Activated naive CD4-positive, alpha-beta T cell treated with anti-CD3 and anti-CD28 coated beads, Interleukin-2, amount 10 ng/mL, durations not matched to agents 7 days and 5 days (primary cell): ENCODE measurements at places on chromosomes 2 and 18.

DNA sequence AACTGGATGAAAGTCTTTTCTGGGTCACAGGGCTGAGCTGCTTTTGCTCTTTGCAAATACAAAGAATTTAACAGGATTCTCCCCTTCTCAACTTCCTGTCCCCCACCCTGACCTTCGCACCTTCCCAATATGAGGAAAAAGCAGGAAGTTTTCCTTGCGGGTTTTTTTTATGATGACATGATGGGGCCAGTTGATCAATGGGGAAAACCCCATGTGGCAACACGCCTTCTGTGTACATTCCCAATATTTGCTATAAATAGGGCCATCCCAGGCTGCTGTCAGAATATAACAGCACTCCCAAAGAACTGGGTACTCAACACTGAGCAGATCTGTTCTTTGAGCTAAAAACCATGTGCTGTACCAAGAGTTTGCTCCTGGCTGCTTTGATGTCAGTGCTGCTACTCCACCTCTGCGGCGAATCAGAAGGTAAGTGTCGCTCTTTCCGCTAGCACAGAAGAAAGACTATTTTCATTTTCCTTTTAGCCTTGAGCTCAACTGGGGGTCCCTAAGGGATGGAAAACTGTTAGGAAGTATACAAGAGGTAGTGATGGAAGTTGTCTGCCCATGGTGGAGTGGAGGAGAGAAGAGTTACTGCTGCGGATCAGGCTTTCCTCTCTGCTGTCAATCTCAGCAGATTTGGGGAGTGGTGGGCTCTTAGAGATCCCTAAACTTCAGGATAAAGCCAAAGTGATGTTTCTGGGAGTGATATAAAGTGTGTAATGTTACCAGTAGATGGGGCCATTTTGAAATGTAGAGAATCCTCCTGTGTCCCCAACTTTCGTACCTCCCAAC lies at the start of gene CCL20:
Gene CCL20 (plus strand): TSS at position 281 of the 792 bp plus-strand sequence. CDS start 70 bp downstream, at position 351.
- no peak for DNase-seq

DNA sequence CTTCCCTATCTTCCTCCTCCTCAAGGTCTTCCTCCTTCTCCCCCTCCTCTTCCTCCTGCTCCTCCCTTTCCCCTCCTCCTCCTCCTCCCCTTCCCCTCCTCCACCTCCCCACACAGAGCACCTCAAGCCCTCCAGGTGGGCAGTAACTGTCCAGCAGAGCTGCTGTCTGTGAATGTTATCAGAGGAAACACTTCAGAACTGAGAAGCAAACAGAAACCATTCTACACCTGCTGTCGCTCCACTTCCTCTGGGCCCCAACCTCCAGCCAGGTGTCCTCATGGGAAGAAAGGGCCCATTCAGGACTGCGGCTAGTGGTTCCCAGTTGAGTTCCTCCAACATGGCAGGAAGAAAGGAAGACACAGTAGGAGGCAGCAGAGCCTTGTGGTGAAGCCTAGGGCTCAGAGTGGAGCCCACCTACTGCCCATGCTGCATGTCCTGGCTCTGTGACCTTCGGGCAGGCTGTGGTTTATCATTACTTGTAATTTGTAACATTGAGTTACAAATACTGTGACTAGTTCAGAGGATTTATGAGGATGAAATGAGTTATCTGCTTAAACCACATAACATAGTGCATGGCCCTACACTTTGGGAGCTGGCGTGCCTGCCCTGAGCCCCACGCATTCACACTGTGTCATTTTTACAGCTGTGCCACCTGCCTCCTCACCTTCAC lies 165.9 kb upstream of the ID2 start:
- peak; percentile 39 for DNase-seq

DNA sequence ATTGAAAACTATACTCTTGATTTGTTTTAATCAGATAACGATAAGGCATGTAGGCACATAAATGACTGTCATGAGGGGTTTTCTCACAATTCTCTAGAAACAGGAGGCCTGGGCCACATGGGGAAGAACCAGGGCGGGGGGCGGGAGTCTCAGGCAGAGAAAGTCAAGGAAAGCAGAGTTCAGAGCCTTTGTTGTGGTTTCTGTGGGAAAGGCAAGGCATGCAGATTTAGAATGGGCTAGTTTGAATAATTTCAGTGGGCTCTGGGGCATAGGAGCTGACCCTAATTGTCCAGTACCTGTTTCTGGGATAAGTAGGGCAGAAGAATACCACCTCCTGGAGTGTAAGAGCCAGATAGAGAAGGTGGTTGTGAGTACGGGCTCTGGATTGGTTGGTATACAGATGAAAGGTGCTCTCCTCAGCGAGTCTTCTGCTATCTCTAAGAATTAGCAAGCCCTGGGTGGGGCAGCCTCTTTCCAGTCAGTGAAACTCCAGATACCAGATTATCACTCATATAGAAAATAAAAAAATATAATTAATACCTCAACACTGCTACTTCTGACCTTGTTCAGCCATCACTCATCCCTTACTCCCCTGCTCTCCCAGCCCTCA lies 41.5 kb upstream of the CYRIA start:
- DNase-seq = no peak

GRCh38 chr2:3287896-3288295 lies 89.7 kb downstream of the EIPR1 start:
- DNase-seq = no peak

DNA sequence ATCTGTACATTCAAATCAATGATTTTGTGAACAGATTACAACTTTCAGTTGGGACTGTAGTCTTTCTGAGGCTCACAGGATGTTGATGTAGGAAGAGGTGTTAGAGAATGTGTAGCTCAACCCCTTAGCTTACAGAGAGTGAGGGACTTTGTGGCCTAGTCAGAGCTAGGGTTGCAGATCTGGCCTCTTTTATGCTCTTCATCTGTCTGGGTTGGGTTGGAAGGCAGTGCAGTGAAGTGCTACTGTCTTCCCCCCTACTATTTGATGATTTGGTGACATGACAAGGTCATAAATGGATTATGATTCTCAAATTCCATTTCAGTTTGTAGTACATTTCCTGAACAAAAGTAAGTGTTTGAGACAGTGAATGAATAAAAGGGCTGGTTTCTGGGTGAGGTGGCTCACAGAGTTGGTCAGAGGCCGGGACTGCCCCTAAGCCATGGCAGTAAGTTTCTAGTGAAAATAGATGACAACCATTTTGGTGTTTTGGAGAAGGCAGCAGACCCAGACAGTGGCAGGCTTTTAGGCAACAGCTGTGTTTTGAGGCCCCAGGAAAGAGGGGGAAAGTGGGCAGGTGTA lies 21.6 kb downstream of the MAP4K4 start:
- DNase-seq = peak; percentile 56

DNA sequence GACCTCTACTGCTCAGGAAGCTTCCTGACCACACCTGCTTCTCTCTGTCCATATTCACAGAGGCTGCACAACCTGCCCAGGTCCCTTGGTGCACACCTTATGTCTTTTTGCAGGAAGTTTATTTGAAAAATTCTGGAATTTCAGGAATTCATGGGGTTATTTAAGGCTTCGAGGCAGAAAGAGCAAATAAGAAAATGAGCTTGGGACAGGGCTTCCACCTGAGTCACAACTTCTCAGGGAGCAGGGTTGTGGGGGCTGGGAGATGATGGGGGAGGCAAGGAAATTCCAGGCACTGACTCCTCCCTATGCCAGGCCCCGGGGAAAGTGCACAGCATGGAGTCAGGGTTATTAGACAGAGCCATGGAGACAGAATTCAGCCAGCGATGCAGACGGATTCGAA lies 57.7 kb downstream of the INHBB start:
- DNase-seq = no peak

DNA sequence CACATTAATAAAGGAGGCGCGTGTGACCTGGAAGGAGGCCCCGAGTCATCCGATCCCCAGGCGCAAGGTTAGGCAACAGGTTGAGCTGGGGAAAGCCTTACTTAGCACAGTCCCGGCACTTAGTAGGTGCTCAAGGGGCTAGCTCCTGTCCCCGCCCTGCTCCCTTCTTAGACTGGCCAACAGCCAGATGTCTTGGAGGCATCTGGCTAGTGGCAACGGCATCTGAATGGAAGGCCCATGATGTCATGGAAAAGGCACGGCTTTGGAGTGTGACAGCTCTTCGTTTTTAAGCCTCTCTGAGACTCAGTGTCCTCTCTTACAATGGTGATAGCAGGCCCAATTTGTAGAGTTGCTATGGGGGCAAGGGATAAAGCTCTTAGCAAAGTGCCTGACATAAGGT lies 258.3 kb downstream of the CYRIA start:
- no peak for DNase-seq

GRCh38 chr2:36789181-36789804 lies 92.8 kb downstream of the VIT start:
- no peak for DNase-seq

GRCh38 chr2:69624131-69624530 lies 19.4 kb downstream of the AAK1 start:
- DNase-seq = no peak

- no peak for DNase-seq
These were observed 78.9 kb downstream of the NRXN1 start for GRCh38 chr2:50953021-50953420.

- DNase-seq = peak; percentile 51
These were observed 49.6 kb upstream of the ITSN2 start for GRCh38 chr2:24409700-24410556.

GRCh38 chr2:147487286-147487977 lies 357.4 kb upstream of the ACVR2A start:
- no peak for DNase-seq
